ENCODE measurements at places on chromosomes 5 and 9. TPM values are rescaled to one million over a fixed set of nuclear protein-coding genes. Genes with fewer than 3 reads are reported as not detected.

- no peak for DNase-seq
Measured at GRCh38 chr5:16128944-16129343, 50.6 kb downstream of the MARCHF11 start.

- DNase-seq, result no peak
Measured at GRCh38 chr5:72647806-72648205, 140.6 kb upstream of the ZNF366 start.

- DNase-seq, result no peak
Measured at GRCh38 chr9:93963969-93964368, 8.8 kb upstream of the BARX1 start.

- peak; percentile 67 for DNase-seq
Measured at GRCh38 chr5:120457839-120458507, 6.1 kb upstream of the PRR16 start.

Gene ADRB2
- 0.09 TPM for total RNA-seq

Gene ARPC5L
- 95.9 TPM for total RNA-seq

Gene KCNV2
- not detected for total RNA-seq

Gene HSPA9
- total RNA-seq, result 431 TPM

Gene INSL6
- not detected for total RNA-seq

Gene CDC20B
- total RNA-seq, result not detected
